ENCODE measurements at places on chromosomes 5 and 9.

DNA sequence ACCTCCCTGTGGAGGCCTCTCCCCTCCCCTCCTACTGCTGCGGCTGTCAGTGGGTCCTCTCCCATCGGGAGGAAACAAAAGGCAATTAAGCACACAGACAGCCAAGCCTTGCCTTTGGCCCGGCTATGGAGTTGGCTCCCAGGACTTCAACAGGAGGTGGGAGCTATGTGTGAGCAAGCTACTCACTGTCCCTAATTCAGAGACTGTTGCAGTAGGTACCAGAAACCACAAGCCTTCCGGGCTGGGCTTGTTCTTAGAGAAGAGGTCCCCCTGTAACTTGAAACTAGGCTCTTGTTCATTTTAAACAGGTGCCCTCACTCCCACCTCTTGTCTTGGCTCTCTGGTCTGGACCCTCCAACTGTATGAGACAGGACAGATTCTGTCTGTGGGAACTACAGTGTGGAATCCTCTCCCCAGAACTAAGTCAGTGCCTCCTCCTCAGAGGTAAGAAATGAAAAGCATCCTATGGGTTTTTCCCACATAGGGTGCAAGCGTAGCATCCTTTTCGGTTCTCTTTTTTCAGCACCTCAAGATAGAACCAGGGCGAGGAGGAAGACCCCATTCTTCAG is 561.1 kb downstream of the EBF1 start:
- DNase-seq: no peak

GRCh38 chr5:10567121-10567591 is 3.3 kb downstream of the ANKRD33B start:
- no peak for DNase-seq

GRCh38 chr9:87370049-87370685 is 127.5 kb upstream of the DAPK1 start:
- no peak for DNase-seq

DNA sequence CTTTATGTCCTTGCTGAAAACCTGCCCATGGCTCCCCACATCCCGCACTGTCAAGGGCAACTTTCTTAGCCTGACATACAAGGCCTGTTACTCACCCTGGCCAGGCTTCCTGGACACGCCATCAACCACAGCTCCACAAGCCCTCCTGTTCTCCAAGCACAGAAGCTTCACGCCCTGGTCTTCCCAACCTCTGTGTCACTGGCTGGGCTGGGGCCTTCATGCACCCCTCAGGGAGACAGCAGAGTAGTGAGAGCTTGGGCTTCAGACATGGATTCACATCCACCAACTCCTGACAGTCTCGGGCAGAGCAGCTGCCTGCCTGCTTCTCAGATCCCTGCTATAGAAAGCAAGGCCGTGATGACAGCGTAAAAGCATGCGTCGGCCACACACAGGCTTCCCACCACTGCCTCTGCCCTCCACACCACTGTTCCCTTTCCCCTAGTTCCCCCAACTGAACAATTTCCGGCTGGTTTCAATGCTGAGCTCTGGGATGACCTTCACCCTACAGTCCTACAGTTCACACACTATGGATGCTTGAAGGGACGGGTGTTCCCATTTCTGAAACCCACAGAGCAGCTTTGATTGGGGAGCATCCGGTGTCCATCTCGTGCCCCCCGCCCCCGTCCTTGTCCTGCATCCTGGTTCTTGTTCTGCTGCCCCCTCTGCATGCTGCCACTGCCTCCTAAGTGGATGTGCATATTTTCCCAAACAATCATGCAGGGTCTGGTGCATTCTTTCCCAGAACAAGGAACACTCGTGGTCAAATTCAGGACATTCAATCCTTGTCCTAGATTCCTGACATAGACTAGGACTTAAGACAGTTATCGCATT is 33.4 kb upstream of the ADAMTS2 start:
- DNase-seq: no peak

GRCh38 chr5:89991592-89991991 is 418.0 kb downstream of the CETN3 start:
- DNase-seq: no peak

DNA sequence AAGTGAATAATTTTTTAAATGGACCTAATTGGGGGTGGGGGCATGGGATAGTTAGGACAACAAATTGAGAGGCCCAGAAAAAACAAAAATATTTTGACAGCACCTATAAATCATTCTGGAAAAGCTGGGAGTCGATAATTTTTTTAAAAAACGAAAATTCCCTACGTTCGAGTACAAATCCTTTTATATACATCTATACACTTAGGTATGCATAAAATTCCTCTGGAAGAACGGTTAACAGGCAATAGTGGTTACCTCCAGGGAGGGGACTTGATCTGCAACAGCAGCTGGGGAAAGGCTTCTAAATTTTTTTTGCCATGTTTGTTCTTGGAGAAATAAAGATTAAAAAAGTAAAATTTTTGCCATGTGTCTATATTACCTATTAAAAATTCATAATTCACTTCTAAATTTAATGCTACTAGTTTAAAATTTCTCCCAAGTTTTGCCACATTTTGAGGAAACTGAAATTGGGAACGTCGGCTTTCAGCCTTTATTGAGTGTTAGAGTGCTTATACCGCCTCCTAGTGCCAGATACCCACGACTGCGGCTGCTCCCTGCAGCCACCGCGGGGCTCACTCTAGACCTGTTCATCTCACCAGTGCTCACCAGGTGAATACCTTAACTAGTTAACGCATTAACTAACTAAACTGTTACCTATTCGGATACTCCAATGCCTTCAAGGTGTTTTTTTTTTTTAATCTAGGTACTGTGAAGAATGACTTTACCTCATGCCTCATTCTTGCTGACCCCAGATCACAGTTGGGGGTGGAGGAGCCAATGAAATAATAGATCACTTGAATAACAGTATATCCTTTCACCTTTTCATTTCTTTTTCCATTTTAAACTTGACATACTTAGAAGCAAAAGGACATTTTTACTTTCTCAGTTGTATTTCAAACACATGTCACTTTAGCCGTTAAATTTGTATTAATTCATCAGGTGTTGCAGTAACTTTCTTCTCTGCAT is 1.8 kb upstream of the BHMT start:
- no peak for DNase-seq

GRCh38 chr5:39517800-39518199 is 93.0 kb upstream of the DAB2 start:
- peak; percentile 75 for DNase-seq

DNA sequence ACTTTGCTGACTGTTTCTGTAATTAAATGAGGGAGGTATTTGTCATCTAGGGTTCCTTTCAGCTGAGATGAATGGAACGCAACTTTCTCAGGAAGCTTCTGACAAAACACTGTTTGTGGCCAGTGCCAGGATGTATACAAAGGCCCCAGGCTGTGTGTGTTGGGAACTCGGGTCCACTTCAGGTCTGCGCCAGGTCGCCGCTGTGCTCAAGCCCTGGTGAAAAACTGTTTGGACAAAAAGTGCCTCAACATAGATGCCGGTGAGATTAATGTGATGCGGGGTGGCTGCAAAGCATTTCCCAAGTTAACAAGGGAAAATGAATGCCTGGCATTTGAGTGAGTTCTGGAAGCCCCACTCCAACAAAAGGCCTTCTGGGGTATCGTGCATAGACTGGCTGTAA is 156.4 kb downstream of the GABBR2 start:
- no peak for DNase-seq

Data from A549 (cell line).